ENCODE measurements at places on chromosomes 3 and 15. TPM values are rescaled to one million over a fixed set of nuclear protein-coding genes. Genes with fewer than 3 reads are reported as not detected.

- no peak for DNase-seq
Measured at GRCh38 chr15:91133511-91133910, 33.5 kb downstream of the SV2B start.

- DNase-seq: peak; percentile 99
Measured at GRCh38 chr3:14410503-14411165, 8.2 kb downstream of the SLC6A6 start.

DNA sequence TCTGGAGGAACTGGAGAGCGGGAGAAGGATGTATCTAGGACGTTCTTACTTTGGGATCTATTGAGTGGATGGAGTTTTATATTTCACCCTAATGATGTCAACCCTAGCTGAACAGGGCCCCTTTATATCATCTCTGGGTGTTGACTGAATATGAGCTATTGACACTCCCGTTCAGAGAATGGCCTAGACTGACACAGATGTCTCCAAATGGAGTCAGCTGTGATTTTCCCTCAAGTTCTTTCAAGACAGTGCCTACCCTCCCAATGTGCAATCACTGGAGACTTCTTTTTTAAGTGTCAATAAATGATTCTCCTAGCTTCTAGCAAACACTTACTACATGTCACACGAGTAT, 63.8 kb downstream of the FRMD4B start:
- no peak for DNase-seq

DNA sequence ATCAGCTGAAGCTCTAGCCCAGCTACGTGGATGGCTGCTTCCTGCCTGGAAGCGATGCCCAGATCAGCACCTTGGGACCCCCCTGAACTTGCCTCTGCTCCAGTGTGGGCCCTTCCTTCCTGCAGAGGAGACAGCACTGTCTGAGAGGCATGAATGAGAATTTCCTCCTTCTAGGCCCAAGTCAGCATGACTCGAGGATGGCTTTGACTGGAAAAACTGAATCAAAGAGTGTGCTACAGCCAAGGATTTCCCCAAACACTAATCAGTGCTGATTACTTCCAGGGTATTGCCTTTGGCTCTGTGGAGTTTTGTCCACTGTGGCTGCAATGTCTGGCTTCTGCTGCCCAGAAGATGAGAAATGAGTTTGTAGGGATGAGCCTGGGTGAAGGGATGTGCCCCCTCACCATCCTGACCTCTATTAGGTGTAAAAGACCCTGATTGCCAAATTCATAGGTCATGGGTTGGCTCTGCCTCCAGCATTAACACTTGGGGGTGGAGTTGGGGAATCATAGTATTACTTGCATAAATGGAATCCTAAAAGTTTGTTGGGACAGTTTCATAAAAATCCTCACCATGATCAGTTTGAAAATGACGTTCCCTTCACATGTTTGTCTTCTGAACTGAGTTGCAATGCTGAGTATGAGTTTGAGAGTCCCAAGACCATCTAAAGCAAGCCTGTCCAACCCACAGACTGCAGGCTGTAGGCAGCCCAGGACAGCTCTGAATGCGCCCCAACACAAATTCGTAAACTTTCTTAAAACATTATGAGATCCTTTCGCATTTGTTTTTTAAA, 36.7 kb downstream of the FLNB start:
- no peak for DNase-seq

- DNase-seq: peak; percentile 47
Measured at GRCh38 chr3:157082305-157082982, 77.5 kb downstream of the CCNL1 start.

The GABPB1 gene
- total RNA-seq: 60.7 TPM

- no peak for DNase-seq
Measured at GRCh38 chr3:56737006-56737405, 53.9 kb upstream of the TASOR start.

The STAB1 gene
- 0.12 TPM for total RNA-seq

DNA sequence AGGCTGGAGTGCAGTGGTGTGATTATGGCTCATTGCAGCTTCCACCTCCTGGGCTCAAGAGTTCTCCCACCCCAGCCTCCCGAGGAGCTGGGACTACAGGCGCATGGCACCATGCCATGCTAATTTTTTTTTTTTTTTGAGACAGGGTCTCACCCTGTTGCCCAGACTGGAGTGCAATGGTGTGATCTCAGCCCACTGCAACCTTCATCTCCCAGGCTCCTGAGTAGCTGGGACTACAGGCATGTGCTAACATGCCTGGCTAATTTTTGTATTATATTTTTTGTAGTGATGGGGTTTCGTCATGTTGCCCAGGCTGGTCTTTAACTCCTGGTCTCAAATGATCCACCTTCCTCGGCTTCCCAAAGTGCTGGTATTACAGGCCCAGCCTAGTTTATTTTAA, 4.0 kb downstream of the TEX9 start:
- DNase-seq: no peak

GRCh38 chr3:24640330-24640877, 145.8 kb upstream of the THRB start:
- peak; percentile 28 for DNase-seq

DNA sequence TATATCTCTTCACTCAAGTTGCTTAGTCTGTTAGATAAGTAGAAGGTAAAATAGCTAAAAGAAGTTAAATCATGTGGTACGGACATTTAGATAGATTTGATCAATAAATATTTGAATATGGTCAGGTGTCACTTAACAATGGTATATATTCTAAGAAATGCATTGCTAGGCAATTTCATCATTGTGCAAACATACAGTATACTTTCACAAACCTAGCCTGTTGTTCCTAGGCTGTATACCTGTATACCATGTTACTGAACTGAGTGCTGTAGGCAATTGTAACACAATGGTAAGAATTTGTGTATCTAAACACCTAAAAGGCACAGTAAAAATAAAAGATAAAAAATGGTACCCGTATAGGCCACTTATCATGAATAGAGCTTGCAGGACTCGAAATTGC, 112.8 kb upstream of the CGNL1 start:
- DNase-seq: no peak

GRCh38 chr3:7745711-7746110, 755.9 kb upstream of the LMCD1 start:
- no peak for DNase-seq

The MINAR1 gene
- total RNA-seq: 0.09 TPM

DNA sequence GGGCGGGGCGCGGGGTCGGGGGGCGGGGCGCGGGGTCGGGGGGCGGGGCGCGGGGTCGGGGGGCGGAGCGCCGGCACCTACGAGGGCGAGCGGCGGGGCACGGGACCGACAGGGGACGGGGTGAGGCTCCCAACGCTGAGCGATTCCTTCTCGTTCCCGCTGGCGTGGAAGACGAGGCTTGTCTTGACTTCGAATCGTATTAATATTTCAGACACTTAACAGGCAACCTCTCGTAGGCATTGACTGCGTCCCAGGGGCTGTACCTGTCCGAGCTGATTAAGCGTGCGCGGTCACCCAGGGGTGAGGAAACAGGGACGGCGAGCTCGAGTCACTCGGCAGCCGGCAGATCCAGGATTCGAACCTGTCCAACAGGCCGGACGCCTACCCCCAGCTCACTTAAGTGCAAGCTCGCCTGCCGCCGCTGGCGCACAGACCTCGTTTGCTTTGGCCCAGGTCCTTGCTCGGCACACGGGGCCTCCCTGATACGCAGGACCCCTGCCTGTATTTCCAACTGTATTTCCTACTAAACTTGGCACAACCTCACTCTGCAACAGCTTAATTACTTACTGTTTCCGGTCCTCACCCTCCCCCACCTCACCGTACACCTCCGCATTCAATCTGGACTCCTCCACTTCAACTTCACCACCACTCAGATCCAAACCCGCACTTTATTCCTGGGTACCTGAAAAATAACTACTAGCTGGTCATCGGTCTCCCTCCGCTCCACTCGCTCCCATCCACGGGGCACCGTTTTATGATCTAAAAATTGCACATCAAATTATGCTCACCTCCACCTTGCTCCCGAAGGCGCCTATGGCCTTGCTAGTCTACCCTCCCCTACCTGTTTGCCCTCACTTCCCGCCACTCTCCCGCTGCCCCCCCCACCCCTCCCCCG, 722 bp upstream of the ZXDC start:
- peak; percentile 23 for DNase-seq

DNA sequence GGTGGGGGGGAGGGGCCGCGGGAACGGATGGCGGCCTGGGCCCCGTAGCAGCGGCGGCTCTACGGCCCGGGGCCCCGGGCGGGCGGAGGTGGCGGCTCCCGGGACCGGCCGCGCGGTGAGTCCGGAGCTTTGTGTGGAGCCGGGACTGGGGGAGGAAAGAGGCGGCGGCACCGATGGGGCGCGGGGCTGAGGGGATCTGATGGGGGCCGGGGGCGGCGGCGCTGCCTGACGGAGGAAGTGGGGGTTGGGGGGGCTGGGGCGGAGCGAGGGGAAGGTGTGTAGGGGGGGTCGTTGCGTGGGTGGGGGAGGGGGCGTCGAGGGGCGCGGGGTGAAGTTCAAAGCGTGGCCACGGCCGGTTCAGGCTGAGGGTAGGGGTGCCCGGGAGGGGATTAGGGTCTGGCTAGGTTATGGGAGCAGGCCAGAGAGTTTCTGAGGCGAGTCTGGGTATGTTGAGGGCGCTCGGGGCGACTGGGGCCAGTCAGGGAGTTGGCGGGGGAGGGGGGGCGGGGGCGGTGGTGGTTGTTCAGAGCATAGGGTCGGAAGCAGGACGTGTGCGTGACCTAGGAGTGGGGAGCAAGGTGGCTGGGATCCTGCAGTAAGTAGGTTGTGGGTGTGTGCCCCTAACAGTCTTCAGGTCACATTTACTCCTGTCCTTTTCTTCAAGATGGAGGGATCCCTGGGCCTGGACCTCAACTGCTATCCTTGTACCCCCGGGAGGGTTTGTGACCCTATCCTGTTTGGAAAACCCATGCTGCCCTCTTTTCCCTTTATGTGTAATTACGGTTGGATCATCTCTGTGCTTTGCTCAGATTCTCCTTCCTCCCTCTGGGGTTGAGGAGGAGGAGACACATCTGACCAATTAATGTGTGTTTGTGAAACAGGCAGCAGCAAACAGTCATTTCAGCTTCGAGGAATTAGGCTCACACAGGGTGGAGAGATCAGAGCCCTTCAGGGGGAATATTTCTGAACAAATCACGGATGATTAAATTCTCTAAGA, 644 bp downstream of the ZNF609 start:
- peak; percentile 53 for DNase-seq

DNA sequence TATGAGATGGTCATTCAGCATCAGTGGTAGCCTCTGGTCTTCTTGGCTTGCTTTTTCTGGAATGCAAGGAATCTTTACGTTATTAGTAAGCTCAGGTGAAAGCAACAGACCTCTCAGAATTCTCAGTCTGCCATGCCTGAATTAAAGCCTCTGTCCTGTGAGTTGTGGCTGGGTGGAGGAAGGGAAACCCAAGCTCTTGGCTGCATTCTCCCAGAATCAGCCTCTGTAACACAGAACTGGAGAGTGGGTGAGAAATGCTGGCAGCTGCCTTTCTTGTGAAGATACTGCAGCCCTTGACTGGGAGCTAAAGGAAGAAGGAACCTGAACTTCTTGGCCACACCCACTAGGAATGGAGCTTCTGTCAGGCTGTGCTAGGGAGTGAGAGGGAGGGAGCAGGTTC, 505.8 kb downstream of the EPHA3 start:
- no peak for DNase-seq

The RAD51 gene
- 15.7 TPM for total RNA-seq

DNA sequence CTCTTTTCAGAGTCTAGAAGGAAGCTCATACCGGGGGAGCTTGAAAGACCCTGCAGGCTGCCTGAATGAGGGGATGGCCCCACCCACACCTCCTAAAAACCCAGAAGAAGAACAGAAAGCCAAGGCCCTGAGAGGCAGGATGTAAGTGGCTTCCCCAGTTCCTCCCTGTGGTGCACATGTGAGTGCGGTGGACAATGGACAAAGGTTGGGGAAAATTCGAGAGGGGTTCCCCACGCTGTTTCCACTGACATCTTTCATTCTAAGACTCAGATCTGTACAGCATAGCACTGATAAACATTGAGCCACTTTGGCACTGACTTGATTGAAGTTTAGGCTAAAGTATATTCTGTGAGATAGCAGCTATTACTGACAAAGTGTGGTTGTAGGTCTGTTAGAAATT, 79.5 kb upstream of the UMPS start:
- DNase-seq: no peak

GRCh38 chr3:88984256-88984655, 123.2 kb upstream of the EPHA3 start:
- DNase-seq: no peak

DNA sequence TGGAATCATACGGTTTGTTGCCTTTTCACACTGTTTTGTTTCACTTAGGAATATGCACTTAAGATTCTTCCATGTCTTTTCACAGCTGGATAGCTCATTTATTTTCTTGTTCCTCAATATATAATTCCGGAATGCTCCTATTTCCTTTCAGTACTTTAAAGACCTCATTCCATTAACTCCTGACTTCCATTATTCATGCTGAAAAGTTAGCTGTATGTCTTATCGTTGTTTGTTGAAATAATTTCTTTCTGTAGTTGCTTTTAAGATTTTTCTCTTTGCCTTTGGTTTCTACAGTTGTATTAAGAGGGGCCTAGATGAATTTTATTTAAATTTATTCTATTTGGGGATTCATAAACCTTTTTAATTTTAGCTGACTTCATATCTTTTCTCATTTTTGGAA, 122.2 kb downstream of the ANXA2 start:
- DNase-seq: peak; percentile 2

The CP gene
- not detected for total RNA-seq

The RASL12 gene
- not detected for total RNA-seq

The AADAC gene
- 2.3 TPM for total RNA-seq

- DNase-seq: no peak
Measured at GRCh38 chr3:5811016-5811415, 623.5 kb downstream of the EDEM1 start.

The GRAMD1C gene
- 1.1 TPM for total RNA-seq

The GOLGA6B gene
- total RNA-seq: not detected

- peak; percentile 18 for DNase-seq
Measured at GRCh38 chr15:98799461-98800390, 151.4 kb downstream of the IGF1R start.

DNA sequence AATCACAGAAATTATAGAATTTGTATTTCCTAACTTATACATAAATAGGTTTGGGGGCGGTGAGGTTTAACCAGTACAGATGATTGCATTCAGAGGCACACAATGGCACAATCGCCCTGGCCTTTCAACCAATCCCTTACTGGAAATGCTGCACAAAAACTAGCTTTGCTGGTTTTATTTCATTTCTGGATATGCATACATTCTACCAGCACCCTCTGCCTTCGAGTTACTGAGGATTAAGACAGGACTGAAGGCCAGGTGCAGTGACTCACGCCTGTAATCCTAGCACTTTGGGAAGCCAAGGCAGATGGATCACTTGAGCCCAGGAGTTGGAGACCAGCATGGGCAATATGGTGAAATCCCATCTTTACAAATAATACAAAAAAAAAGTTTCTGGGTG, 336.1 kb downstream of the ARRDC4 start:
- DNase-seq: no peak

GRCh38 chr3:192929755-192930547, 12.3 kb upstream of the MB21D2 start:
- peak; percentile 52 for DNase-seq

GRCh38 chr15:62902821-62903220, 139.7 kb upstream of the TPM1 start:
- DNase-seq: no peak
